Activated CD4-positive, alpha-beta memory T cell treated with anti-CD3 and anti-CD28 coated beads, Interleukin-2, amount 10 ng/mL, durations not matched to agents 7 days and 5 days (primary cell): ENCODE measurements at places on chromosomes 16 and 17.

DNA sequence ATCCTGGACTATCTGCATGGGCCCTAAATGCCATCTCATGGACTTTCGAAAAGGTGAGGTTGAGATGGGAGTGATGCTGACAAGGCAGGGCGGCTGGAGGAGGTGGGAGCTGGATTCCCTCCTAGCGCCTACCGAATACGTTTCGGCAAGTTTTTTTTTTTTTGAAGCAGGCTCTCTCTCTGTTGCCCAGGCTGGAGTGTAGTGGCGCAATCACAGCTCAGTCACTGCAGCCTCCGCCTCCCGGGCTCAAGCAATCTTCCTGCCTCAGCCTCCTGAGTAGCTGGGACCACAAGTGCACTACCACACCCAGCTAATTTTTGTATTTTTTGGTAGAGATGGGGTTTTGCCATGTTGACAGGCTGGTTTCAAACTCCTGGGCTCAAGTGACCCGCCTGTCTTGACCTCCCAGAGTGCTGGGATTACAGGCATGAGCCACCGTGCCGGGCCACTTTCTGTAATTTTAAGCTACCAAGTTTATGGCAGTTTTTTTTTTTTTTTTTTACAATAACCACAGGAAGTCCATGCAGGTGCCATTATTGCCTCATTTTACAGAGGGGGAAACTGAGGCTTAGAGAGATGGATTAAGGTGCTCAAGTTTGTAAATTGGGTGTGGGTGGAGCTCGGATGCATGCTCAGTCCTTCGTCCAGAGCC, 246.4 kb downstream of the PRKCA start:
- peak overlapping the region; percentile 79 for H3K27ac ChIP-seq
- peak overlapping the region; percentile 49 for H3K4me3 ChIP-seq
- peaks cover 47% of the 10 kb centered on the region for H3K36me3 ChIP-seq
- H3K4me1 ChIP-seq: peaks cover 60% of the 10 kb centered on the region
- no peaks in the 10 kb centered on the region for H3K27me3 ChIP-seq

DNA sequence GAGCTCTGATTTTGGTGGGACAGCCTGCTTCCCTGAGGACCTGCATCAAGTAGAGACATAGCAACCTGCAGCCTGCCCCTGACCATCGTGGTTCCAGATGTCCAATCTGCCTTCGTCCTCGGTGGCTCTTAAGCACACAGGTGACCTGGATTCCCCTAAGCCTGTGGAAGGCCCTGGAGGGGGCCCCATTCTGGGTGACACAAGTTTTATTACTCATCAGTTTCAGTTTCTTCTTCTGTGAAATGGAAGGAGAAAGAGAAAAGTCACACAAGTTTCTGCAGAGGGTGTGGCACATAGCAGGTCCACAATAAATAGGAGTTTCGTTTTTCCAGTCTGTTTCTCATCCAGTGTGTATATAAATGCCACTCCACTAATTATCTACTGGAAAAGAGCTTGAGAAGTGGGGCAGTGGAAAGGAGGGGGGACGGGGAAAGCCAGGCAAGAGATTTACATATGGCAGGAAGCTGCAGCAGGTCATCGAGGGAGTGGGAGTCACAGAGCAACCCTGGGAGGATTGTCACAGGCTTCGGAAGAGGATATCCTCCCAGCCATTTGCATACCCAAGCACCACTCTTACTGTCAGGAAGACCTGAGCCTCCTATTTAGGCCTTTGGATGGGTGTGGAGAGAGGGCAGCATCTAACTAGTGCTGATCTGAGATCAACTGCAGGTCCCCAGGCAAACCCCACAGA, 10.0 kb upstream of the NOS2 start:
- peaks cover 18% of the 10 kb centered on the region for H3K36me3 ChIP-seq
- peaks cover 55% of the 10 kb centered on the region for H3K4me1 ChIP-seq
- DNase-seq: peak; percentile 71
- H3K4me3 ChIP-seq: peak overlapping the region; percentile 74
- peak overlapping the region; percentile 98 for H3K27ac ChIP-seq
- H3K27me3 ChIP-seq: no peaks in the 10 kb centered on the region

GRCh38 chr16:58187092-58187491, 10.8 kb downstream of the CSNK2A2 start:
- no peak overlapping the region for H3K27ac ChIP-seq
- no peak for DNase-seq
- H3K36me3 ChIP-seq: peaks cover 80% of the 10 kb centered on the region
- no peaks in the 10 kb centered on the region for H3K27me3 ChIP-seq

DNA sequence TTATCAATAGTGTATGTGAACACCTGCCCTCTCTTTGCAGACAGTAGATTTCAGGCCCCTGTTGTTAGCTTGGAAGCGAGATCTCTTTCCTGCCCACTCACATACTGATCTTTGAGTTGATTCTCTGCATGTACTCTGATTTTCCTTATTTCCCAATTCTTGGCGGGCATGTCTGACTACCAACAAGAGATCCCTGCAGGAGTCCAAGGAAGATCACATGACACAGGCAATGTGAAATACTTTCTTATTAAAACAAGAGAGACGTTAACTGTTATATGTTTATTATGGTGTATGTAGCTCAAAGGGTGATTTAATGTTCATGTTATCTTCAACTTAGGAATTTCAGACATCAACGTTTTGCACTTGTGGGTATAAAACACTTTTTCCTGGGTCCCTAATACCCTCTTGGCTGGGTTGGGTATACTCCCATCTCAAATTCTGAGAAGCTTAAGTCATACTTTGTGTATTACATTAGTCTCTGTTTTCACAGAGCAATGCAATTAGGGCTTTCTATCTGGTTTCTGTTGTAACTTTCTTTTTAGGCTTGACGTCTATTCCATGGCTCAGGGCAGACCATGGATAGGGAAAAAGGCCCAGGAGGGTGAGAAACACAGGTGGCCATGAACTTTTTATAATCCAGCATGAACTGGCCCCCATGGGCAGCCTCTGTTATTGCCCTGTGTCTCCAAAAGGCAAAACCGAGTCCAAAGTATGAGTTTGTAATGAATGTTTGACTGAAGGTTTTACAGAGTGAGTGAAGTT, 32.2 kb downstream of the HSD17B2 start:
- H3K4me1 ChIP-seq: no peaks in the 10 kb centered on the region
- no peak overlapping the region for H3K27ac ChIP-seq
- no peaks in the 10 kb centered on the region for H3K36me3 ChIP-seq
- no peak overlapping the region for H3K4me3 ChIP-seq
- no peak for DNase-seq

GRCh38 chr17:42676424-42677011, at the start of gene PLEKHH3:
PLEKHH3 (minus strand) TSS chr17:42676994; CDS start chr17:42676563, 431 bp downstream.
- H3K27me3 ChIP-seq: peaks cover 45% of the 10 kb centered on the region
- DNase-seq: peak; percentile 31
- no peaks in the 10 kb centered on the region for H3K36me3 ChIP-seq
- peaks cover 46% of the 10 kb centered on the region for H3K4me1 ChIP-seq
- H3K4me3 ChIP-seq: peak within 1 kb of the TSS; percentile 77
- peak within 1 kb of the TSS; percentile 77 for H3K27ac ChIP-seq

DNA sequence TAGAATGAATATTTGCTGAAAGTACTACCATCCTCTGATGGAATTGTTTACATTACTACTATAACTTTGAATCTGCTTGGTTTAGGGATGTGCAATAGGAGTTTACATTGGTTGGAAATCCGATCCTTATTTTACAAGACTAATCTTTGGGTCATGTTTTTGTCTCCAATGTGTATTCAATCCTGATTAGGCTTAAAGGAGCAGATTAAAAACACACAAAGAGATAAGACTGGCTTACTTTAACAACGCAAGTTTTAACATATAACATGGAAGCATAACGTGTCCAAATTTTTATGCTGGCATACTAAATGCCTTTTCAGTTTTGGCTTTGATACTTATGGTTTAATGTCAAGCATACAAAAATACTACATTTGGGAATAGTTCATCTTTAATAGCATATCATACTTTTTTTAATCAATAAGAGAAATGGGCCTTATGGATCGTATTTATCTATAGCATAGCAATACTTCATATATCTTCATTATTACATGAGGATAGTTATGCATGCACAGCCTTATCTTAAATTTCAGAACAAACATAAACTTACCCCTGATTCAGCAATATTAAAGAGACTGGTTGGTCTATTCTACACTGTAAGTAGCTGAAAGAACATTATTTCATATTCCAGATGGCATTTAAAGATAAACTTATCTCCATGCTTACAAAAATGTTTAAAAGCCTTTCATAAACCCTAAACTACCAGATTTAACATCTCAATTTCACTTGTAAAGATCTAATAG, 69.9 kb upstream of the NACA2 start:
- H3K4me3 ChIP-seq: no peak overlapping the region
- peaks cover 27% of the 10 kb centered on the region for H3K27me3 ChIP-seq
- H3K27ac ChIP-seq: no peak overlapping the region
- no peaks in the 10 kb centered on the region for H3K4me1 ChIP-seq

DNA sequence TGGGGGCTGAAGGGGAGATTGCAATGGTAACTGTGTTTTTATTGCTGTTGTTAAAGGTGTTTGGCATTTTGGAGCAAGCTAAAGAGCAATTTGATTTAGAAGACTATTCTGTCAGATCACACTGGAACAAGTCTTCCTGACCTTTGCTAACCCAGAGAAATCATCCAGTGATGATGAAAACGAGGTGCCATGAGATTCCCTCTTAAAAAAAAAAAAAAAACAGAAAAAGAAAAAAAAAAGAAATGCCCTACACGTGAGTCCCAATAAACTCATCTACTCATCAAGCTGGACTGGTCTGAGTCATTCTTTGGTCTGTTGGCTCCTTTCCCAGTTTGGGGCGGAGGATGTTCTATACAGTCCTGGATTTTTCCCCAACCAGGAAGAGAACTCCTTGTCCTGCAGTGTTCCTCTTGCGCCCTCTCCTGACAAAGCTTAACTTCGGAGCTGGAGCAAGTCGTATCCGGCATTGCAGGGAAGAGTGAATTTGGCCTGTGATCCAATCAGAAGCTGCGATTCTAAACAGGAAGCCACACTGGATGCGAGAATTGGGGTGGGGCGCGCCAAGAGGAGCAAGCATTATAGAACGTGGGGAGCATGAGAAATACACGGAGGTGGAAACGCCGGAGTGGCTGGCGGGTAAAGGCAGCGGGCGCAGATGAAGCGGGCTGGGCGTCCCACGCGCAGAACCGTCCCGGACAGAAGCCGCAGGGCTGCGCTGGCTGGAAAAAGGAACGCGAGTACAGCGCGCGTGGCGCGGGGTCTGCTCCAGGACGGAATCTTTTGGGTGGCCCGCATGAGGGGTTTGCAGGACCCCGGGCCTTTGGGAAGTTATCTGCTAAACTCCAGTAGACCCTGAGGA, 22.4 kb upstream of the CRYM start:
- H3K27me3 ChIP-seq: peaks cover 38% of the 10 kb centered on the region
- H3K4me1 ChIP-seq: peaks cover 21% of the 10 kb centered on the region
- H3K4me3 ChIP-seq: peak overlapping the region; percentile 91
- DNase-seq: peak; percentile 59
- no peaks in the 10 kb centered on the region for H3K36me3 ChIP-seq

- H3K36me3 ChIP-seq: peaks cover 66% of the 10 kb centered on the region
- H3K4me1 ChIP-seq: peaks cover 32% of the 10 kb centered on the region
- H3K27me3 ChIP-seq: no peaks in the 10 kb centered on the region
- H3K27ac ChIP-seq: no peak overlapping the region
These were observed 24.9 kb downstream of the CDRT15 start for GRCh38 chr17:14211801-14212200.

DNA sequence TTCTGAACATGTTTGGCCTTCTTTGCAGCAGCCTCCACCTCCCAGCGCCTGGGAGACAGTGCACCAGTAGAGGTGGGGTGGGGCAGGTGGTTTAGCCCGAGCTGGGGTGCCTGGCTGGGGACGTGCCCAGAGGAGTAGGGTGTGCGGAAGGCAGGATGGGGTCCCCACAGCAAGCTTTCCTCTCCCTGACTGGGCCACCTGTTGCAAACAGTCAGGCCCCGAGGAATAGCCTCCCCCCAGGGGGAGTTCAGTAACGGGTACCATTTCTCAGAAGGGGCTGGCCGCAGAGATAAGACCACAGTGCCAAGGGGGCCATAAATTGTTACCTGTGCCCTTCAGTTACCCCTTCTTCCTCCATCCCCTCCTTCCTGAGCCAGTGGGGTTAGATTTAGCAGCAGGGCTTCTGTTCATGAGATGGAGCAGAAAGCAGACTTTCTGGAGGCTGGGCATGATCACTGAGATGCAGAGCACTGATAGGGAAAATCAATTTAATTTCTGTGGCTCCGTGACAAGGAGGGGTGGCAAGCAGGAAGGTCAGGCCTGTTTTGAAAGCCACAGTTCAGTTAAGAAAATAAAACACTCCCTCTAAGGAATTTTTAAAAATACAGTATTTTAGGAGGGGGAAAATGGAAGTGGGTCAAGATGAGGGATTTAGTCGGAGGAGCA, 181.9 kb downstream of the MSI2 start:
- no peaks in the 10 kb centered on the region for H3K27me3 ChIP-seq
- no peak overlapping the region for H3K4me3 ChIP-seq
- no peak for DNase-seq
- H3K36me3 ChIP-seq: peaks cover 11% of the 10 kb centered on the region
- H3K27ac ChIP-seq: no peak overlapping the region

DNA sequence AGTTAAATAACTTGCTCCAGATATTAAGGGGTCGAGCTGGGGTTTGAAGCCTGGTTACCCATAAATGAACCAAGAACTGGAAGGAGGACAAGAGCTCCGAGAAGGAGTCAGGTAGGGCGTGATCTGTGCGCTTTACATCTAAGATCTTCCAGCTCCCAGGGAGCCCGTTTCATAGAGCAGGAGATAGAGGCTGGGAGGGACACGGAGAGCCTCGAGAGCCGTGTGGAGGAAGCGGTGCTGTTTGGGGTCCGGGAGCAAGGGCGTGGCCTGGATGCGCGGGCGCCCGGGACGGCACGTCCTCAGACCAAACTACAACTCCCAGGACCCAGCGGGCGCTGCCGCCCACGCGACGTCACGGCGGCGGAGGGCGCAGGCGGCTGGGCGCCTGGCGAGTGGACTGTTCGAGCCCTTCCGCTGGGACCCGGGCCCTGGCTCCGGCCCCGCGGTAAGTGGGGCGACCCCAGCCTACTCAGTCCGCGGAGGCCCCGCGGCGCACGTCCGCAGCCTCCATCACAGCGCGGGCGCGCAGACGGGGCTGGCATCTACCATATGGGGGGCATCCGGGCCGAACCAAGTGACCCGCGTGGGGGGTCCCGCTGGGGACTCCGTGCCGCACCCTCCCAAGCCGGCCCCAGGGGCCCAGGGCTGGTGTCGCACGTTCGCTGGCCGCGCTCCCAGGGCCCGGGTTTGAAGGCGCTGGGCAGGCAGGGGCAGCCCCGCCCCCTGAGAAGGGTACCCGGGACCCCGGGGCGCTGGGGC, at the start of gene BCKDK:
Gene BCKDK (plus strand): TSS at position 352 of the 759 bp plus-strand sequence. CDS start 838 bp downstream, outside the sequence.
- peaks cover 23% of the 10 kb centered on the region for H3K36me3 ChIP-seq
- no peaks in the 10 kb centered on the region for H3K27me3 ChIP-seq
- H3K27ac ChIP-seq: peak within 1 kb of the TSS; percentile 68
- H3K4me3 ChIP-seq: peak within 1 kb of the TSS; percentile 75
- H3K4me1 ChIP-seq: peaks cover 30% of the 10 kb centered on the region
- DNase-seq: peak; percentile 82

DNA sequence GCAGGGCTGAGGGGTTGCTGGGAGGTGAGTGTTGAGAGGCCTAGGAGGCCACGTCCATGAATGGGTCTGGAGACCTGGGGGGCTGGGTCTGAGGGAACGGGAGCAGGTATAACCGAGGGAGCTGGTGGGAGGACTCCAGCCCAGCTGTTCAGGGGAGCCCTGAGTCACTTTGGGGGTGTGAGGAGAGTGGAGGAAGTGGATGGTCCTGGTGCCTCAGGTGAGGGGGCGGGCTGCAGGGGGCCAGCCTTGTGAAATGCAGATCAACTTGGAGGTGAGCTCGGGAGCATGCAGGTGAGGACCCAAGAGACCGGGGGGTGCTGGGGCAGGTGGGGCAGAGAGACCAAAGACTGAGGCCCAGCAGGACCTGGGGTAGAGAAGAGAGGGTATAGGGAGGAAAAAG, 79.6 kb downstream of the KCNJ12 start:
- DNase-seq: no peak
- no peaks in the 10 kb centered on the region for H3K36me3 ChIP-seq

GRCh38 chr17:1710807-1711553, 803 bp upstream of the TLCD2 start:
- H3K36me3 ChIP-seq: peaks cover 39% of the 10 kb centered on the region
- DNase-seq: no peak
- no peak overlapping the region for H3K27ac ChIP-seq
